ENCODE measurements at places on chromosomes 3 and 15.

GRCh38 chr15:51908316-51908715 is 63.3 kb downstream of the LEO1 start:
- DNase-seq, result no peak

- DNase-seq, result peak; percentile 83
These were observed 2.8 kb upstream of the BCL6 start for GRCh38 chr3:187748050-187748481.

- DNase-seq, result no peak
These were observed 127.1 kb downstream of the FMN1 start for GRCh38 chr15:33067456-33067855.

DNA sequence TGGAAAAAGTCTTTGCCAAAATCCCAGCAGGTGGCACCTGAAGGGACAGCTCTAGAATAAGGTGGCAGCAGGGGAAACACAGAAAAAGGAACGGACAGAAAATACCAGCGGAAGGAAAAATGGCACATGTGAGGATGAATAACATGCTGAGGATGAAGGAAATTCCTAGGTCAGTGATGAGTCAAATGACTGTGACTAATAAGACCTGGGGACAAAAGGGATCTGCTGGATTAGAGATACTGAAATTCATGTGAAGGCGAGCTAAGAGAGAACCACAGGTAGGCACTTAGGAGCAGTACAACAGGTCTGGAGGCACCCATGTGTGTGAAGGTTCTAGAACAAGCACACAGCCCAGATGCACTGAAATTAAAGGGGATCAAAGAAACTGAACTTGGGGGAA is 482.5 kb downstream of the FOXP1 start:
- no peak for DNase-seq

GRCh38 chr15:91561371-91562100 is 292.0 kb upstream of the SLCO3A1 start:
- DNase-seq, result no peak

DNA sequence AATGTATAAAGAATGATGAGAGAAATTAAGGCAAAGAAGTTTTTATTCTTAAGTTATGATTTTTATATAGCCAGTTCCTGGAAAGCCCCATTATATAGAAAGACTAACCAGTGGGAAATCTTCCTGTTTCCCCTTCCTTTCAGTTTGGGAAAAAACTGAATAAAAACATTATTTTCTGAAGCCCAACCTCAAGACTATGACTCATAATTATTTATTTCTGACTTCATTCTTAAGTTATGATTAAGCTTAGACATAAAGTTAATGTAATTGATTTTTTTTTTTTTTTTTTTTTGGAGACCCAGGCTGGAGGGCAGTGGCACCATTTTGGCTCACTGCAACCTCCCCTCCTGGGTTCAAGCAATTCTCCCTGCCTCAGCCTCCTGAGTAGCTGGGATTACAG is 55.8 kb downstream of the TRPC1 start:
- no peak for DNase-seq

- DNase-seq, result no peak
These were observed 34.9 kb upstream of the ALDH1A3 start for GRCh38 chr15:100844778-100845177.

GRCh38 chr3:105323274-105323599 is 43.5 kb upstream of the ALCAM start:
- no peak for DNase-seq

DNA sequence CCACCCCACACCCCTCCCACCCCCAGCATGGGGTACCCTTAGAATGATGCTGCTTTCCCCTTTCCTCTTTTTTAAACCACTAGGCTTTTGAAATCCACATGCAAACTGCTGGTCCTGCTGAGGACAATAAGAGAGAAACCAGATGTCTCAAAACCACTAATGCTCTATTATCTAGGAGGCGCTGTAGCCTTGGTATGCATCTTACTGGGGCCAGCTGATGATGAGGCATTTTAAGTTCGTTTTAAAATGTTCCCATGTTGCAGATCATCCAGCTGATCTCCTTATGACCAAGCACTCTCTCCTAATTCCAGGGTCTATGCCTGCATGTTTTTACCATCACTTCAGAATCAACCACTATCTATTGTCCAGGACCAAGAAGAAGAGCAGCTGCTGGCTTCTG is 1.3 kb downstream of the NME9 start:
- DNase-seq, result no peak

- no peak for DNase-seq
These were observed 121.9 kb upstream of the ARHGEF3 start for GRCh38 chr3:56923526-56924224.

DNA sequence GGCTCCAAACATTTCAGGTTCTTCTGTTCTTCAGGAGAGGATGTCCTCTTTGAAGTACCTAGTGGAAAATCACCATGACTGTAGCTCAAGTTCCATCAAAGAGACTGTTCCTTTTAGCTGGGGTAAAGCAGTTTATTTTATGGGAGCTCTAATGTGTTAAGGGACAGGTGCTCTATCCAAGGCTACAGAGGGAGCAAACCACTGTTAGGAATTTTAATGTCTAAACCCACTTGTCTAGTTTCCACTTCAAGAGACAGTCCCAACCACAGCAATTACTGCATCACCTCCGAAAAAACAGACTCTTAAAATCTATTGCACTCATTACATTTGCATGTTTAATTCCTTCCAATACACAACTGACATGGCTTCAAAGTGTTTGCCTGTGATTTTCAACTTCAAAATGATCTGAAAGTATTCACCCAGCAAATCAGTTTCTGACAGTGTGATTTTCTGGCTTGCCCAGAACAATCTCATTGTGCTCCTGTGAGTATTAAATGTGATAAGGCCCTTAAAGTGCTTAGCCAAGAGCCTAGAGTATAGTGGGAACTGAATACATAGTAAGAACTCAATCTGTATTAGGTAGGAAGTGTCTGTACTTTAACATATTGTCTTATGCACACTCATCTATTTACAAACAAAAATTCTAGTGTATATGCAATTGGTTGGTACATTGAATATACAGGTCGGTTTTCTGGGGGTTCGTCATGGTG is 266.5 kb upstream of the CCDC54 start:
- DNase-seq, result no peak

DNA sequence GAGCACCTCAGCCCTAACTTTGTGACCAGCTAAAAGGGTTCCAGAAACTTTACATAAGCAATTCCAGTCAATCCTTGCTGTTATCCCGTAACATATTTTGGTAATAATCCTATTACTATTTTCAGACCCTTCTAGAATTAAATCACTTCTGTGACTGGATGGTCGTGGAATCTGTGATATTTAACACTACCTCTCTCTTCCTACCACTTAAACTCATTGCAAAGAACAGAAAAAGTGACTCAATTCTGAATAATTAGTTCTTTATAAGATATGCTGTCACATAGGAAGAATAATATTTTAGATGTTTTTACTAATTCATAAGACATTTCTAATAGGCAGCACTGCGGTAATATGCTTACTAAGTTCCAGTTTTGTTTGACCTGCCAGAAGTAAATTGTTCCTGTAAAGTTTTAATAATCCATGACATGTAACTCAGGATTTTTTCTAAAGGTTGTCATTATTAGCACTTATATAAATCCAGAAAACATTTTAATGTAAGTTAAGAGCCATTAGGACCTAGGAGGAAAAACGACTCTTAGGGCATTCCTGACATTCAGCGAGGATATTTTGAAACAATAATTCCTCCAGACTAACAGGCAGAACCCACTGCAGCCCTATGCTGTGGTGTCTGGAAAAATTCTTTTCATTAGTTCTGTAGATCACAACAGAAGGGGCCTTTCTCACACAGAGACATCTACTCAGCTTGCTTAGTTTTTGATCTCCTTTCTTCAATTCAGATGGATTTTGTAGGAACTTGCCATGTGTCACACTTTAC is 113.3 kb upstream of the MBNL1 start:
- DNase-seq, result no peak

GRCh38 chr3:73365756-73366397 is 258.9 kb downstream of the PDZRN3 start:
- DNase-seq, result no peak

DNA sequence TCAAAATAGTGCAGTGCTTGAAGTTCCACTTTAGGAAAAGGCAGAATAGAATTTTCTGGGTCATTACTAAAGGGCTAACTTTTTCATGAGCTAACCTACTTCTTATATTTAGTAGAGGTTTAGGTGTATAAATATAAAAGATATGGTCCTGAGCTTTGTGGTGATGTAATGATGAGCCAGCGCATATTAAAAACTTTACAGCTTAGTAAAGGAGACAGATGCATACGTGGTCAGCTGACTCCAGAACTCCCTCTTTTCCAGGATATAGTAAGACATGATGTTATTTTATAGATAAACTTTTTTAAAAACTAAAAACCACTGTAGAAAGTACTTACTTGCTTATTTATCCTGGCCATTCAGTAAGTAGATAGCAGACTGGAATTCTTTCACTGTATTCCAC is 895.0 kb downstream of the CADM2 start:
- no peak for DNase-seq

GRCh38 chr15:71250936-71251583 is 135.8 kb downstream of the THSD4 start:
- DNase-seq, result no peak

- no peak for DNase-seq
These were observed 19.6 kb downstream of the NR2F2 start for GRCh38 chr15:96349857-96350720.

DNA sequence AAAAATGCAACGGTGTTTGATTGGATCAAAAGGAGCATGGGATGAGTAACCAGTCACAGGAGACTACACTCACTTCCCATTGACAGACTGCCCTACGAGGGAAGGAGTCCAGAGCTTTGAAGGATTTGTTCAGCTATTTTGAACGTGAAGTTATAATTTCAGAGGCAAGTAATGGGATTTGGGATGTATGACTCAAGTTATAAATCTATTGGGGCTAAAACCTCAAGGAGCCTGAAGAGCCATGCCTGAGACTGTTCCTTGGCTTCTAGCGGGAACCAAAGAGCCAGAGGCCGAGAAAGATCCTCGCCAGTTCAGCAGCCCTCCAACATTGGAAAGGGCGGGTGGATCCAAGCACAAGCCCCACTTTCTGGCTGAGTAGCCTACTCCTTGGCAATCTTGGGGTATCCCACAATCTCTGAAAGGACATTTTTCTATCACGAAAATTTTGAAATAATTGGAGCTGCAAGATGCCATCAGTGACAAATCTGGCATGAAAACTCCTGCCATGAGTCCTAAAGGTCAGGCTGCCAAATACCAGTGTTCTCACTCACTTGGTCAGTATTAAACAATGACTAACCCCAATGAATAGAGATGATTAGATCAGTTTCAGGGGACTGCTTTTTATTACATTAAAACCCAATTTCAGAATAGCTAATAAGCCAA is 48.6 kb upstream of the SLCO2A1 start:
- no peak for DNase-seq

DNA sequence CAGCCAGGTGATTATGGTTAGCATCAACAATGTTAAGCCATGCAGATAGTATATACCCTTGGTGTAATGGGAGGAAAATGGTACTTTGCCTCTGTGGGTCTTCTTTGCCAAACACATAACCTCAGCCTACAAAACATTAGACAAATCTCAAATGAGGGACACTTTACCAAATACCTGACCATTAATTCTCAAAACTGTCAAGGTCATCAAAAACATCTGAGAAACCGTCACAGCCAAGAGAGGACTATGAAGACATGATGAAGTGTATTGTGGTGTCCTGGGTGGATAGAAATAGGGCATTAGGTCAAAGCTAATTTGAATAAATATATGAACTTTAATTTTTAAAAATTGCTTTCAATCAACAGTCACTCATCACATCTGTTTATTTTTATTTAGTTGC is 1036.1 kb downstream of the AGBL1 start:
- no peak for DNase-seq

- no peak for DNase-seq
These were observed 21.0 kb upstream of the LRRN1 start for GRCh38 chr3:3778216-3778615.

GRCh38 chr3:59559721-59560435 is 510.1 kb upstream of the CFAP20DC start:
- no peak for DNase-seq

All from NCI-H187 (cell line).